Kidney capillary endothelial cell (primary cell): ENCODE measurements at places on chromosomes 13 and 19.

- DNase-seq = peak; percentile 80
Observed at GRCh38 chr19:48398375-48399235, 5.1 kb downstream of the GRIN2D start.

- DNase-seq = no peak
Observed at GRCh38 chr19:32687681-32688080, 3.9 kb upstream of the NUDT19 start.

DNA sequence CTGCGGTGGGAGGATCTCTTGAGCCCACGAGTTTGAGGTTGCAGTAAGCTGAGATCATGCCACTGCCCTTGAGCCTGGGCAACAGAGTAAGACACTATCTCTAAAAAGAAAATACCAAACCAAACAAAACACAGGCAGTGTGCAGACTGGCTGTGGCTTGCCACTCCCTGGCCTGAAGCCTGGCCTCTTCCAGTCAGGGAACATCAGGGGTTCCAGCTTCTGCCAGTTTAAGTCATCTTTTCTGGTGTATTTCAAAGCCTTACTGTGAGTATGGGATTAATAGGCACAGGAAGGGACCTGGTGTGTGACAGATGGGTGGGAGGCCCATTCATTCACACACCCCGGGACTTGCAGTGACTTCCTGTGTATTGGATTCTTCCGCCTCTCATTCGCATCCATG lies 27.0 kb upstream of the F2RL3 start:
- no peak for DNase-seq

DNA sequence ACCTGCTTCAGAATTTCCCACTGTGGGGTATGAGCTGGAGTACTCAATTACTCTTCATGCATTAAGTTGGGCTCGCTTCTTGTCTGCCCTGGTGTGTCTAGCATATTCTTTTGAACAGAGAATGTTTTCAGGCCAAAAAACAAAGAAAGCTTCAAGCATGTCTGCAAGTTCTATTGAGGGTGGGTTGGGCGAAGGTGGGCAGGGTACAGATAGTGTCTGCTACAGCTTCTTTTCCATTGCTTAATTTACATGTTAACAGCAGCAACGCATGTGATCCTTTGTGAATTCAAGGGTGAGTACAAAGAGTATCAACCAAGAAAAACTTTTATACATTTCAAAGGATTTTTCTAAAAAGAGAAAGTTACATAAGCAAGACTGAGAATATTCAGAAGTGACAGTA lies 406.5 kb downstream of the IRS2 start:
- no peak for DNase-seq

GRCh38 chr13:111239764-111240670 lies 80.4 kb upstream of the TEX29 start:
- no peak for DNase-seq

DNA sequence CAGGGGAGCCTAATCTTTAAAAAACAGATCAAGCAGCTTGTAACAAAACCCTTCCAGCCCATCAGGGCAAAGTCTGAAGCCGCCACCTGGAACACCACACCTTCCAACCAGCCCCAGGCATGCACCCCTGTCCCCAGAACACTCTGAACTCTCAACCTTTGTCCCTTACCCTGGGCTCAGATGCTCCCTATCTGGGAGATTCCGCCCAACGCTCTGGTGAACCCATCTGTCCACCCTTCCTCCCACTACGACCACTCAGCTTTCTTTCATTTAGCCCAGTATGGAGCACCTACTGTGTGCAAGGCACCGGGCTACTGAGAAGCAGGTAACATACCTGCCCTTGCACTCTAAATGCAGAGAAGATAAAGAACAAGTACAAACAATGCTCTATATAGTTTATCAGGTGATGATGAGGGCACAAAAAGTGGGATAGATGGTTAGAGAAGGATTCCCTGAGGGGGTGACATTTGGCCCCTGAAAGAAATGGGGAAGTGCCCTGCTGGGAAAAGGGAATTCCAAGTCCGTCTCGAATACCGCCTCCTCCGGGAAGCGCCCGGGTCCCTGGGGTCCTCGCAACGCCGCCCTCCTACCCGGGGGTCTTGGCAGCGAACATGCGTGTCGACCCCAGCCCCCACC lies 629 bp downstream of the PEPD start:
- no peak for DNase-seq

GRCh38 chr19:38656171-38656981 lies 8.9 kb downstream of the ACTN4 start:
- DNase-seq = no peak

DNA sequence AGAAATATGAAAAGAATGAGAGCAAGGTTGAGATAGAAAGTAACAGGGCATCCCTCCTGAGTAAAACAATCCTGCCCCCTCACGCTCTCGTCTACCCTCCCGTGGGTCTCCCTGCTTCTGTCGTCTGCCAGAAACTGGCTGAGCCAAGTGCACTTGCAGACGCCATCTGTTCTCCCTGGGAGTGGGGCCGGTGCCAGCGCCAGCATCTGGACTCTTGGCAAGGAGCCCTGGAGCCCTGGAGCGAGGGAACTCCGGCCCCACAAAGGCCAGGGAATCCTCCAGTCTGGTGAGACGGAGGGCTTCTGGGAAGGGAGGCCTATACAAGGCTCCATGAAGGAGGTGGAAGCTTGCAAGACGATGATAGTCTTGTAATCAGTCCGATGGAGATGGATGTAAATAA lies 2.3 kb upstream of the TMEM91 start:
- DNase-seq = no peak
